ENCODE measurements at places on chromosomes 13 and 19.

- DNase-seq, result no peak
Observed at GRCh38 chr13:98368019-98368418, 190.9 kb upstream of the RNF113B start.

- DNase-seq, result no peak
Observed at GRCh38 chr19:31436121-31436776, 87.0 kb upstream of the TSHZ3 start.

DNA sequence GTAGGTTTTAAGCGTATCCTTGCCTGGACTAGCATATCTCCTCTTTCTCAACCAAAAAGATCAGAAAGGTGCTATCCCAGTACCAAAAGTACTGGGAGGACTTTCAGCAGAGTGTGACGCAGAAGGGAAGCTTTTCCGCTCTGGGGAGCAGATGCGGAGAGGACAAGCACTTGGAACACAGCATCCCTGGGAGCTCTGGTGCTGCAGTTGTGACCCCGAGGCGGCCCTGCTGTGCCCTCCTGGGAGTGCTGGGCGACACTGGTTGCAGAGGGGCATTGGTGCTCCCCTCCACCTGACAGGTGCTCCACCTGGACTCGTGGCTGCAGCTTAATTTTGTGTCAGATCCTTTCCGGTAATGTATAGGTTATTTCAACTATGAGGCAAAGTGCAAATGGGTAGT is 3.4 kb downstream of the NAXD start:
- DNase-seq, result no peak

DNA sequence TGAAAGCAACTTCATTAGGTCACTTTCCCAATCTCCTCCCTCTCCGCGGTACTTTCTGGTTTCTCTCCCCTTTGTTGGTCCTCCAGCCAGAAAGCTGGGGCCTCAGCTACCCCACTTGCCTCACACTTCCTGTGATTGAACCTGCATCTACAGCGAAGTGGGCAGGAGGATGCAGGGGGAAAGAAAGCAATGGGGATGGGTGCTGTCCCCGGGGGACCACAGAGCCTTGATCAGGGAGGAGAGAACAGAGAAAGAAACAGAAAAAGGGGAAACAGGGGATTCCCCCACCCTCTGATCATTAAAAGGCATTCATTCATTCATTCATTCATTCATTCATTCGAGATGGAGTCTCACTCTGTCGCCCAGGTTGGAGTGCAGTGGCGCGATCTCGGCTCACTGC is 74.2 kb downstream of the TRPM4 start:
- DNase-seq, result no peak

DNA sequence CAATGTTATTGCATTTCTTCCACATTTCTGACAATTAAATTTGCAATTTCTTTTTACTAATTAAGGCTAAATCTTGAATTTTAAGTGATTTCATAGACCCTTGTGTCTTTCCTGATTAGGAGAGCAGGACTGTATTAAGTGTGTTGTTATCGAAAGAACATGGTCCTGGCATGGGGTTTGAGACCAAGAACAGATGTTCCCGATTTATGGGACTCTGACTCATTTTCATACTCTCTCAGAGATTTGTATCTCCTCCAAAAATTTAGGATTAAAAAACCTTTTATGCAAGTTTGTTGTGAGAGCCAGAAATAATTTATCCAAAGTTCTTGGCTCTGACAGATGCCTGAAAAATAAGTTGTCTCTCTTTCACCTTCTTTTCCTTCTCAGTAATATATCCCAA is 589.3 kb upstream of the ARGLU1 start:
- no peak for DNase-seq

DNA sequence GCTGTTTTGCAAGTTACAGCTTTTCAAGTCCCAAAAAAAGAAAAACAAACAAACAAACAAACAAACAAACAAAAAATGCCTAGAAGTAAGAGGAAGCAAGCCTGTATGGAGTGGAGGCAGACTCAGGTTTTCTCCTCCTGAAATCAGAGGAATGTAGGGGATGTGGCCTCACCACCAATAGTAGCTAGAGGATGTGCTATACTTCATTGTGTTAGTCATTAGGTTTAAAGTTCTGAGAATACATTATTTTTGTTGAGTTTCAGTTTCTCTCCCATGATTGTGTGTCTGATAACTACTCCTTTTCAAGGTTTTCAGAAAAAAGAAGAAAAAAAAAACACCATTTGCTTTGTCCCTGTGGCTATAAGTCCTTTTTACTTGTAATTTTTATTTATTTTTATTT is 524.5 kb downstream of the GPC6 start:
- DNase-seq, result no peak

- no peak for DNase-seq
Observed at GRCh38 chr13:41547251-41548000, 90.1 kb downstream of the RGCC start.

DNA sequence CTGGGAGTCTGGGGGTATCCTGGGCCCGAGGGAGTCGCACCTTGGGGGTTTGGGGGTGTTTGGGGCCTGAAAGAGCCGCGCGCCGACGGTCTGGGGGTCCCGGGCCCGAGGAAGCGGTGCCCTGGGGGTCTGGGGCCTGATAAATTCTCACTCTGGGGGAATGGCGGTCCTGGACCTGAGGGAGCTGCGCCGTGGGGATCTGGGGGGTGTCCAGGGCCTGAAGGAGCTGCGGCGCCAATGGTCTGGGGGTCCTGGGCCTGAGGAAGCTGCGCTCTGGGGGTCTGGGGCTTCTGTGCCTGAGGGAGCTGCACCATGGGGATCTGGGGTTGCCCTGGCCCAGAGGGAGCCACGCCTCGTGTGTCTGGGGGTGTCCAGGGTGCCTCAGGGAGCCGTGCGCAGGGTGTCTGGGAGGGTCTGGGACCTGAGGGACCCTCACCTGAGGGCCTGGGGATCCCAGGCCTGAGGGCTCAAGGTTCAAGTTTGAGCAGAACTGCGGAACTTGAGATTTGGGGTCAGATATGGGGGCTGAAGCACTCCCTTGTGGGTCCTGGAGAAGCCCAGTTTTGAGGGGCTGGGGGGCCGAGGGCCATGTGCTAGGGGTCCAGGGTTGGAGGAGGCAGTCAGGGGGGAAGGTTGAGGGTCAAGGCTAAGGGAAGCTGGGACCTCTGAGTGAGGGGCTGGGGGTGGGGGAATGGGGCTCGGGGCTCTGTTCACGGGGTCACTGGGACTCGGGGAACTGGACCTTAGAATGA is 1.1 kb downstream of the HDGFL2 start:
- DNase-seq, result no peak

GRCh38 chr13:113862191-113862930 is 1.5 kb downstream of the GAS6 start:
- DNase-seq, result no peak

DNA sequence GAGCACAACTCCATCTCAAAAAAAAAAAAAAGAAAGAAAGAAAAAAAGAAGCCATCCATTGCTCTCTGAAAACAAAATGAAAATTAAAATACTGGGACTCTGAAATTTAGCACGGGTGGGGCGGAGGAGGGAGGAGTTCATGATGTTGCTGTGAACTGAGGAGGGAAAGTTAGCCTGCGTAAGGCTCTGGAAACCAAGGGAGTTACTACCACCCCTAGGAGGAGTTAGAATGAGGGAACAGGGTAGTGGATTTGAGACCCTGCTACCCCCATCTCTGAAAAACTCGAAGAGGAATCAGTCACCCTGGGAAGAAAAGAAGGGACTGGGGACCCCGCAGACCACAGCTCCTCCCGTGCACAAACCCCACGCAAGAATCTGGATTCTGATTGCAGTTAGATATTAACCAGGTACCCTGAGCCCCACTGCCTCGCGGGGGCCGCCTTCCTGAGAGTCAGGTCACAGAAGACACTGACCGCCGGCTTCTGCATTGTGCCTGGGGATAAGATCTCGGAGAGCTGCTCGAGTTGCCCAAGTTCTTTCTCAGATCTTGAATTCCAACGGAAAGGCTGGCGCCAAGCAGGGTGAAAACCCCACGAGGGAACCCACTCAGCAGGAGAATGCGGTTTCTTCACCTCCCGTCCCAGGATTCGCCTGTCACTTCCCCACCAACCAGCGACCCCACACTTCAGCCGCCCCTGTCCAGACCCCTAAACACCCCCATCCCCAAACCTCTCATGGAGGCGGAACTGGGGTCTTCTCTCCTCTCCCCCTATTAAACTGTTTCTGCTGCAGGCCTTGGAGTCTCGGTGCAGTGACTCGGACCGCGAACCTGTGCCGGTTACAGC is 870 bp downstream of the ZNF442 start:
- no peak for DNase-seq

DNA sequence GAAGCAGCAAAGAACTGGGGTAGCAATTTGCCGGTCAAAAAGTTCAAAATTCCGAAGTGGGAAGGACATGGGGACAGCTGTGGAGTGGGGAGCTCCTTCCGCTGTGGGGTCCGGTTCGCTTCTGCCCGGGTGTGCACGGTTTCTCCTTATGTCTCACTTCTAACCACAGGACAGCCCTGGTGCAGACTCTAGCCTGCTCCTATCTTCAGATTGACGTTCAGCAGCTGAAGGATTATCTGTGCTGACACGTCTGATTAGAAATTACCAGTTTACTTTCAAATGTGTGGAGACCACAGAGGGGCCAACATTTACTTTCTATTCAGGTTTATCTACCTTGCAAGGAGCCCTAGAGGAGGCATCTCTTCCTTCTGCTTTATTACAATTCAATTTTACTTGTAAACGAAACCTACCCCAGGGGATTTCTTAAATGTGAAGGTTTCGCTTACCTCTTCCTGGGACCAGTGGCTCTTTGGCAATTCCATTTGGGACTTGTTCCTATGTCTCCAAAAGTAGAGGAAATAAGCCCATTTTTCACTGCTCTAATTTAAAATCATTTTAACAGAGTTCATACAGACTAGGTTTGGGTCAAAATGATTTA is 27.3 kb downstream of the LHFPL6 start:
- DNase-seq, result no peak

- no peak for DNase-seq
Observed at GRCh38 chr13:78198821-78199220, 280.2 kb upstream of the EDNRB start.

DNA sequence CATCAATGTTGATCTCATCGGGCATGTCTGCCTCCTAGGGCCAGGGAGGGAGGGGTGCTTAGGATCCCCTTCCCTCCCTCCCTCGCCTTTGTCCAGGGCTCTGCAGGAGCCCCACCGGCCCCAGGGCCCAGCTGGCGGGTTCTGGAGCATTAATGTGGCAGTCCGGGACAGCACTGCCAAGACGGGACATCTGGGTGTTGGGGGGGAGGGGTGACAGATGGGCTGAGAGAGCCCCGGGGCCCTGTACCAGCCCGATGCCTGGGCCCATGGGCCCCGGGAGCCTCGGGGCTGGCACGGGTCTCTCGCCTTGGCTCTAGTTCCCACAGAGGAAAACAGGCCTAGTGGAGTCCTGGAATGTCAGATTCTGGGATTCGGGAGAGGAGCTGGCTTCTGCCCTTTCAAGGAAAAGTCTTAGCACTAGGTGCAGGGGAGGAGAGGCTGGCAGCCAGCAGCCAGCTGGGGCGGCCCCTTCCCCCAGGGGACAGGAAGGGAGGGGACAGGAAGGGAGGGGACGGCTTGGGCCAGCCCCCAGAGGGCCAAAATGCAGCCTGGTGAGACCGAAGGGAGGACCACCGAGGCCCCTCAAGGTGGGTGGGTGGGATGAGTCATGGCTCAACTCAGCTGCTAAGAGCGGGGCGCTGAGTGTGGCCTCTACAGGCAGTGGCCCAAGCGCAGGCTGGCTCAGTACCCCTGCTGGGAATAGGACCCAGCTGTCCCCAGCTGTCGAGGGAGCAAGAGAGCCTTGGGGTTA is 3.1 kb downstream of the PPP1R14A start:
- no peak for DNase-seq

GRCh38 chr13:47420020-47420419 is 523.2 kb upstream of the HTR2A start:
- no peak for DNase-seq

DNA sequence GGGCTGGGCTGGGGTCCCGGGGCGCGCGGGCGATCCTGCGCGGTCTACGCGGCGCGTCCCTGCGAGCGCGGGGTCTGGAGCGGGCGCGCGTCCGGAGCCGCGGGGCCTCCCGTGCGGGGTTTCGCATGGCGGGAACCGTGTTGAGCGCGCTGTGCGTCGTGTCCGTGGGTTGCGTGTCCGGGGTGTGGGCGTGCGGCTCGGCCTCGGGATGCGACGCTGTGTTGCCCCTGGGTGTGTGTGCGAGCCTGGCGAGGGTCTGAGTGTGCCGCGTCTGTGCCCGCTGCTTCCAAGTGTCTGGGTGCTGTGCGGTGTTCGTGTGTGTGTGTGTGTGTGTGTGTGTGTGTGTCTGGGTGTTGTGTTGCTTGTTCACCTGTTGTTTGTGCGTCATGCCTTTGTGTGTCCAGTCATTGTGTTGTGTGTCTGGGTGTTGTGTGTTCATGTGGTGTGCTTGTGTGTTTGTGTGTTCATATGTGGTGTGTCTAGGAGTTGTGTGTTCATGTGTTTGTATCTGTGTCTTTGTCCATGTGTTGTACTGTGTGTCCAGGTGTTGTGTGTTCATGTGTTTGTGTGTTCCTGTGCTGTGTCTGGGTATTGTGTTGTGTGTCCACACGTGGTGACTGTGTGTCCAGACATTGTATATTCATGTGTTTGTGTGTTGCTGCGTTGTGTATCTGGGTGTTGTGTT is 552 bp downstream of the PLK5 start:
- DNase-seq, result no peak

- DNase-seq, result no peak
Observed at GRCh38 chr13:113936166-113936965, 37.5 kb downstream of the C13orf46 start.

GRCh38 chr13:19068691-19069090 is 112.9 kb downstream of the TUBA3C start:
- no peak for DNase-seq

GRCh38 chr13:40059540-40060232 is 404.2 kb downstream of the COG6 start:
- no peak for DNase-seq

DNA sequence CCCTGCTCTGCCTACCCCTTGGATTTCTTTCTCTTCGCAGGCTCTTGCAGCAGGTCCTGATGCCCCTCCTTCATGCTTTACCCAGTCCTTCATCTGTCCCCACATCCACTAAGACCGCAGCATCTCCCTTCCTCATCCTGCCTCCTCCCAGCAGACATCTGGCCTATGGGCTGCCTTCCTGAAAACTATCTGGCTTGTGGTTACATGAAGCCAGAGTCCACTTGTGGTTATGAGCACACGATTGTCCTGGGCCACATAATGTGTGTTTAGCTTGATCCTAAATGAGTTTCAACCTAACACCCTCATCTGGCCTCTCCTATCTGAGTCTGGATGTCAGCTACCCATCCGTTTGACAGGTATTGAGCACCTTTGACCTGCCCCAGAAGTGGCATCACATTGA is 5.5 kb upstream of the ZNF175 start:
- no peak for DNase-seq
